ENCODE measurements at places on chromosomes 2 and 18.

GRCh38 chr2:127818794-127819425 is 7.9 kb upstream of the WDR33 start:
- no peak for DNase-seq

GRCh38 chr2:147937744-147938349 is 82.7 kb downstream of the ORC4 start:
- DNase-seq = no peak

DNA sequence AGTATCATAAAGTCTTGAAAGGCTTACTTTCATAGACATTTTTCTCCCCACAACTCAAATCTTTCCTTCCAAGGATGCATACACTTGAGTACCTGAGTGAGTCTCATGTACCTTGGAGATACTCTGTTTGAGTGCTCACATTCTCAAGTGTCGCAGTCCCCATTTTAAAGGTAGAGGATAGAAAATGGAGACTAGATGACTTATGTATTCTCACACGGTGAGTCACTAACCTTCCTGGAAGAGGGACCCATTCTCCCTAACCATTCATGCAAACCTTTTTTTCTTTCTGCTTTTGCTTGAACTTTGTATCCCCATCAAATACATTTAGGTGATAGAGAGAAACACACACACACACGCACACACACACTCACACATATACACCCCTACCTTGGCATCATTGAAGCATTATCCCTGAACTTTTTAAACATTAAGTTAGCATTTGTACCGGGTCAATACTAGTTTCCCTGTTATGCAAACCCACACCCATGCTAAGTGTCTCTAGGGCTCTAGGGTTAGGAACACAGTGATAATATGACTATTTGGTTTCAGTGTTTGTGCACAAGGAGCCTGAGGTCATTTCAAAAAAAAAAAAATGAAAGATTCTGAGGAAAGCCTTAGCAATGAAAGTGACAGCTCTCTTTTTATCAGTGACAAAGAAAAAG is 236.2 kb downstream of the IKZF2 start:
- DNase-seq = no peak

DNA sequence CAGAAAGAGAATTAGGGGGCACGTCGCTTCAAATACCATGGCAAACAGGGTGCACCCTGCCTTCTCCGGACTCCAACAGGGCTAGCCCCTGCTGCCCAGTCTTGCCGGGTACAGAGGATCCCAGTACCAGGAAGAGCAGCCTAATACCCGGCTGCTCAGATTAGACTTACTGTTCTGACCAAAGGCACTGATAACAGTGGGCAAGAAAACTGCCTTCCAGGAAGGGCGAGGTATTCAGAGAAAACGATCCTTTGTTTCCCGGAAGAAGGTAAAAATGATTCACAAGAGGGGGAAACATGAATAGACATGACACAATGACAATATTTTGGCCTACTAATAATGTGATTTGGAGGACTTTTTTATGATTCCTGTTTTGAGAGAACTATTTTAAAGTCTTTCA is 99.9 kb downstream of the SS18 start:
- DNase-seq = no peak

- DNase-seq = no peak
Observed at GRCh38 chr2:154455866-154456265, 242.6 kb upstream of the KCNJ3 start.

- no peak for DNase-seq
Observed at GRCh38 chr2:224944707-224945547, 97.3 kb downstream of the DOCK10 start.

DNA sequence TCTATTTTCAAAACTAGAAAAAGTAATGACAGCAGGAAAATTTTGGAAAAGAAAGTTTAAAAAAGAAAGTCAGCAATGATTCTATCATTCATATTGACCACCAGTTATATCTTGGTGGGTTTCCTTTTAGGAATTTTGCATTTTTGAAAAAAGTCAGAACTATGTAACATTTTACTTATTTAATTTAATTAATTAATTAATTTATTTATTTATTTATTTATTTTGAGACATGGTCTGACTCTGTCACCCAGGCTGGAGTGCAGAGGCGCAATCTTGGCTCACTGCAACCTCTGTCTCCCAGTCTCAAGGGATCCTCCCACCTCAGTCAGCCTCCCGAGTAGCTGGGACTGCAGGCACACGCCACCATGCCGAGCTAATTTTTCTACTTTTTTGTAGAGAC is 149.9 kb upstream of the ACAA2 start:
- no peak for DNase-seq

DNA sequence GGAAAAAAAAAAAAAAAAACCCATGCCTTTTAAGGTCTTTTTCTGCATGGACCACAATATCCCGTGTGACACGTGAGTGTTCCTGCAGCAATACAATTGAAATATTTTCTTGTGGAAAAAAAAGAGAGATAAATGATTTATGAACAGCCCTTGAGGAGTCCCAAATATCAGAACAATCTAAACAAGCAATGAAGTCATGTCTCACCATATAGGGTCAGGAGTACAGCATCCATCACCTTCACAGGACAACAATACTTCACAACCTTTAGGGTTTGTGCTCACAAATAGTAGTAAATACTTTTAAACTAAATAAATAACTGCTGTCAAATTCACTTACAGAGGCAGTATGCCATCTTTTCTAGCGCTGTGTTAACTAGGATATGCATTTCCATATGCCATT is 87.9 kb downstream of the ZEB2 start:
- no peak for DNase-seq

DNA sequence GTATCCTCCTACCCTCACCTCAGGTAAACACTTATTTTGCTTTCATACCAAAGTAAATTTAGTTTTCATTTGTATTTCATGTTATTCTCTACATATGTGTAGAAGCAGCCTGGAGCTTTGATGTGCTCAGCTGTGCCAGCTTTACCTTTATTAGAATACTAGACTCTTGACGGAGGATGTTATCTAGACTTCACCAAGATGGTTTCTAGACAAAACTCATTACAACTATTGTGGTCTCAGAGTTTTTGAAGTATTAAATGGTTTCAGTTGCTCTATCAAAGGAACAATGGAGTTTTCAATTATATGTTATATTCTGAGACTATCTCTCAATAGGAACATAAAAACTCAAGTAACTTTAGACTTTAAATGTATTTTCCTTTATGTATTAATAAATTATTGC is 5.0 kb upstream of the IL18RAP start:
- no peak for DNase-seq

- no peak for DNase-seq
Observed at GRCh38 chr2:2763351-2764000, 432.4 kb upstream of the MYT1L start.

DNA sequence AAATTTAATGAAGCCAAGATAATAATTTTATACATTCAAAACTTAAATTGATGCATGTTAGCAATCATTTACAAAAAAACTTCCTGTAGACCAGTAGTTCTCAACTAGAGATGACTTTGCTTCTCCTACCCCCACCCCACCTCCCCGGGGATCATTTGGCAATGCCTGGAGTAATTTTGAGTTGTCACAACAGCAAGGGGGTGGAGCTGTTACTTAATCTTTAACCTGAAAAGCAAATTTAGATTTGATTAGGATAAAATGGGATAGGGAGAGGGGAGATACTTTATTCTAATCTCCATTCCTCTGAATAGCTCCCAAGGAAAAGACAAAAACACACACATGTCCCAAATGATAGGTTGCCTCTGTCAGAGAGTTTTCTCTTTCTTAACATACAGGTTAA is 4.2 kb downstream of the SLC40A1 start:
- no peak for DNase-seq

GRCh38 chr2:172571245-172571644 is 15.4 kb downstream of the PDK1 start:
- no peak for DNase-seq

- DNase-seq = no peak
Observed at GRCh38 chr2:8028981-8029380, 652.9 kb upstream of the ID2 start.

- no peak for DNase-seq
Observed at GRCh38 chr18:23541349-23542093, 38.2 kb downstream of the RMC1 start.

- no peak for DNase-seq
Observed at GRCh38 chr2:226295123-226295522, 504.5 kb downstream of the IRS1 start.

- no peak for DNase-seq
Observed at GRCh38 chr2:63775191-63775590, 66.5 kb upstream of the UGP2 start.

DNA sequence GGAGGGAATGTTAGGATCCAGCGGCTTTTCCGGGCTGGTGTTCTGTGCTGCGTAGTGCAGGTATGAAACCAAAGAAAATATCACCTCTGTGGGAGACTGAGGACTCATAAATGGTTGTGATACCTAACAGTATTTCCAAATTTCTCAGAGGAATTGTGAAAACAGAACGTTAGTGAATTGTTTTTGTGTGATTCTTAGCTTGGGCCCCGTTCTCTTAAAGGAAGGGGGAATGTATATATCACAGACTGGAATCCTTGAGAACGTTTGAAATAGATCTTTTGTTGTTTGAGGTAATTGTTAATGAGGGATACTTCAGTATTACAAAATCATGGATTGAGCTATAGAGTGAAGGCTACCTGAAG is 834 bp downstream of the ZNF638 start:
- no peak for DNase-seq

DNA sequence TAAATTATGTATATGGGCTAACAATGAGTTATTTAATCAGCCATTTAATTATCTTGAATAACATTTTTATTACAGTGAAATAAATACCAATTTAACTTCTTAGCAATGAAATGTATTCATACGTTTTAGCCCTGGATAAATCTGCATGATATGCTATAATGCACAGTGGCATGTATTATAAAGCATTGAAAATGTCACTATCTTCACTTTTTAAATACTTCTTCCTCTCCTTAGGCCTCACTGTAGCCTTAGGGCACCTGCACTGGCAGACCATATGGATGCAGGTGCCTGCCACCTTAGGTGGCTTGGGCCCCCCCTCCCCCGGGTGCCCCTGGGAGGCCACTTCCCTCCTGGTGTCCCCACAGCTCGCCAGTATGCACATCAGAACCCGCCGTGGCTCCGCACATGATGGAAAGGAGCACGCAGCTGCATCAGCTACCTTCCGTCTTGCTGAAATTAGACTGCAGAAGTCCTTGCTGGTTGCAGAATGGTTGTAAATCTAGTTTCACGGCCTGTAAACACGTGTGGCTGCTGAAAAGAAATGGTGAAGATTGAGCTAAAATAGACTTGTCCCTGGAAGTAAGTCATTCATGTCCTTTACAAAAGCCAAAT is 56.7 kb downstream of the ADI1 start:
- DNase-seq = no peak

DNA sequence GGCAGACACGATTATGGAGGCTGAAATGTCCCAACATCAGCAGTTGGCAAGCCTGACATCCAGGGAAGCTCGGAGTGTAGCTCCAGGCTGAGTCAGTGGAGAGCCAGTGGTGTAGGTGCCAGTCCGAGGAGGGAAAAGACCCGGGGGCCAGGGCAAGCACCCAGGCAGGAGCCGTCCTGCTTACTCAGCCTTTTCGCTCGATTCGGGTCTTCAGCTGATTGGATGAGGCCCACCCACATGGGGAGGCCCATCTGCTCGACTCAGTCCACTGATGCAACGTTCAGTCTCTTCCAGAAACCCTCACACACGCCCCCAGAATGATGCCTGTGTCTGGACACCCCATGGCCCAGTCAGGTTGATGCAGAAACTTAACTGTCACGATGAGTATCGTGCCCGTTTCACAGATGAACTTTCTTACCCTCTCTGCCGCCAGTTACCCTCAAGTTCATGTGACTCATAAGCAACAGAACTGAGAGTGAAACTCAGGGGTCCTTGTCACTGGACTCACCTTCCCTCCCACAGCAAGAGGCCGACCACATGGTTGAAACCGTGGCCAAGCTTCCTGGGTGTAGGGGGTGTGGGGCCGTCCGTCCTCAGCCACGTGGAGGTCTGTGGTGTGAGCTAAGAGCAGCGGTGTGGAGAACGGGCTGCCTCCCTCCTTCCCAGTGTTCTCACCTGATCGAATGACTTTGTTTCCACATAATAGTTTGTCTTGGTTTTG is 197.4 kb upstream of the HDAC4 start:
- no peak for DNase-seq

GRCh38 chr2:88815697-88816096 is 124.2 kb downstream of the RPIA start:
- no peak for DNase-seq

- no peak for DNase-seq
Observed at GRCh38 chr2:11092701-11093335, 62.4 kb upstream of the SLC66A3 start.

- no peak for DNase-seq
Observed at GRCh38 chr2:165293440-165294420, 54.5 kb downstream of the SCN2A start.

All from stimulated activated CD4-positive, alpha-beta T cell treated with anti-CD3 and anti-CD28 coated beads, Interleukin-12 subunit alpha, Interleukin-12 subunit beta, amount 100 ng/mL, for 24 hours (primary cell).